ENCODE measurements at places on chromosomes 11 and 22.

DNA sequence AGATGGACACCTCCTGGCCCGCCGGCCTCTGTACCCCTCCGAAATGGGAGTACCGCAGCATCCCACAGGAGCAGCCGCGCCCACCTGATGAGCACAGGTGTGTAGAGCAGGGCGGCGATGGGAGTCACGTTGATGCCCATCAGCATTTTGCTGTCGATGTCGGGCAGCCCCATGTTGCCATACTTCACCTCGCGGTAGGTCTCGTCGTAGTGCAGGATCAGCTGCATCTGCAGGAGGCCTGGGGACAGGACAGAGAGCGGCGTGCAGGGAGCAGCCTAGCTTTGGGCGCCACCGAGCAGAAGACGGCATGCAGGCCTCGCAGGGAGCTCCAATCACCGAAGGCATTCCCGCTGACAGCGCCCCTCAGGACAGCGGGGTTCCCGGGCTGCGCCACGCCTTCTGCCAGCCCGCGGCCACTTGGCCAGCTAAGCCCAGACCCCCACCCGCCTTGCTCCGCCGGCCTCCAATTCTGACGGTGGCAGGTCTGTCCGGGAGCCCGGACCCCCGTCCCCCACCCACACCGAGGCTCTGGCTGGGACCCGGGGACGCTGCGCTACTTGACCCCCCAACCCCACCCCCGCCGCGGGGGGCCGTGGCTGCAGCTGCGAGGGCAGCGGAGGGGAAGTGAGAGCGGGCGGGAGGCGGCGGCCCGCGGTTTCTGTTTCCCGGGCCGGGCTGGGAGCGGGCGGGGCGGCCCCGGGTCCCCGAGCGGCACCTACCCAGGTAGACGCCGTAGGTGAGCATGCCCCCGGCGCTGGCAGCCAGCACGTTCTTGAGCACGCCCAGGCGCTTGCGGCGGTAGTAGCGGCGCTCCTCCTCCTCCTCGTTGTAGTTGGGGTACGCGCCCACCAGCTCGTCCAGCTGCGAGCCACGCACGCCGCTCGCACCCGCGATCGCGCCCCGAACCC is 705 bp downstream of the UNC93B1 start:
- peaks cover 26% of the 10 kb centered on the region for H3K4me1 ChIP-seq
- H3K4me3 ChIP-seq = peak overlapping the region; percentile 87
- peak; percentile 42 for DNase-seq
- H3K27me3 ChIP-seq = no peaks in the 10 kb centered on the region

- no peaks in the 10 kb centered on the region for H3K27me3 ChIP-seq
- peaks cover 2% of the 10 kb centered on the region for H3K36me3 ChIP-seq
- no peak overlapping the region for H3K4me3 ChIP-seq
- no peak overlapping the region for H3K27ac ChIP-seq
Measured at GRCh38 chr11:84398017-84398626, 1112.0 kb upstream of the CCDC90B start.

DNA sequence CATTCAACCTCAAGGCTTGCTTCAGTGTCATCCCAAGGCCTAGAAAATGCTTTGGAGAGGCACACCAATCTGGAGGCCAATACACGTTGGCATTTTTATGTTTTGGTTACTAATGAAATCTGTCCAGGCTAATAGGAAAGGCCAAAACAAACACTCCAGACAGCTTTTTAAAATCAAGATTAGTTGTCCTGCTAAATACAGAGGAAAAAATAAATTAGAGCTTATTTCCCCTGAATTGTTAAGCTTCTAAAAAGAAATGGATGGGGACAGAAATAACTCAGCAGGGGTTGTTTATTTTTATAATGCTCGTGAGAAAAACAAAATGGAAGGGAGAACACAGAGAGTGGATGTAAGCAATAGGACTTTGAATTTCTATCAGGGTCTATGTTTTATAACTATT is 438.5 kb upstream of the LRRC4C start:
- no peak overlapping the region for H3K27ac ChIP-seq
- DNase-seq = no peak
- no peaks in the 10 kb centered on the region for H3K4me1 ChIP-seq

DNA sequence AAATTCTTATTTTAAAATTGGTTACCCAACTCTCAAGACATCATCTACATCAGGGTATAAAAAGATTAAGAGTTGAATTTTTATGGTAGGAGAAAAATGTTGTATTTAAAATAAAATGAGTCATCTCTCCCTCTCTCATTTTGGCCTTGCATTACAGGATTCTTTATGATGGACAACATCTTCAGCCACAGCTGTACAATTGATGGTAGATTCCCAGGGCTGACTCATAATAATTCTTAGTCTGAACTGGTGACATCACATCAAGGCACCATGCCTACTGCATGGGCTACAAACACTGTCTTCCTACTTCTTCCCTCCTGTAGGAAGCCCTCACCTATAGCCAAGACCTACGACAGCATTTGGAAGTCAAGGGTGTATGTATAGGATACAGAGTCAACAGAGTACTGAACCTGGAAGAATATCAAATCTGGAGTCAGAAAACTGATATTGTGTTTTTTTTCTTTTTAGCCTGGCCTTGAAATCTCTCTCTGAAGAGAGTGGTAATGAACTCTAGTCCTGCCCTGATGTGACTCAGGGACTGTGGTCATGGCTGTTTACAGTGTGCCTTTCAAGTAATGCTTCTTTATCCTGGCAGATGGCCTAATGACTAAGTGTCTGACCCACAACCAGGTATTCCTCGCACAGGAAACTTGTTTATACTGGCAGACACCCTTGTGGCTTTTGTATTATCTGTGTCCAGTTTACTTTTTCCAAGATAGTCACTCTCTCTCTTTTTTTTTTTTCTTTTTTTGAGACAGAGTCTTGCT is 32.5 kb downstream of the MRGPRX2 start:
- no peaks in the 10 kb centered on the region for H3K4me1 ChIP-seq
- H3K27me3 ChIP-seq = peaks cover 85% of the 10 kb centered on the region
- no peak overlapping the region for H3K4me3 ChIP-seq
- H3K27ac ChIP-seq = no peak overlapping the region
- H3K36me3 ChIP-seq = peaks cover 1% of the 10 kb centered on the region

GRCh38 chr22:36101756-36102155 is 58.8 kb downstream of the APOL3 start:
- no peak for DNase-seq
- H3K4me1 ChIP-seq = no peaks in the 10 kb centered on the region
- peaks cover 52% of the 10 kb centered on the region for H3K27me3 ChIP-seq
- H3K36me3 ChIP-seq = no peaks in the 10 kb centered on the region
- no peak overlapping the region for H3K27ac ChIP-seq
- no peak overlapping the region for H3K4me3 ChIP-seq

- no peak for DNase-seq
- H3K4me3 ChIP-seq = no peak overlapping the region
- H3K27me3 ChIP-seq = no peaks in the 10 kb centered on the region
- H3K4me1 ChIP-seq = peaks cover 17% of the 10 kb centered on the region
- H3K27ac ChIP-seq = no peak overlapping the region
- no peaks in the 10 kb centered on the region for H3K36me3 ChIP-seq
Measured at GRCh38 chr11:31449040-31449439, 60.4 kb downstream of the IMMP1L start.

All from central memory CD8-positive, alpha-beta T cell (primary cell).